Activated T-helper 1 cell treated with anti-CD3 and anti-CD28 coated beads, Interleukin-12 subunit alpha, Interleukin-12 subunit beta, Interleukin-2, Interleukin-4 antibody, amounts not matched to agents 30 ng/mL and 10 ng/mL and 1 ng/mL, durations not matched to agents 14 hours and 24 hours and 36 hours (primary cell): ENCODE measurements at places on chromosomes 13 and 19. TPM values are rescaled to one million over a fixed set of nuclear protein-coding genes. Genes with fewer than 3 reads are reported as not detected.

GRCh38 chr19:13060233-13060963 lies 42.3 kb downstream of the LYL1 start:
- DNase-seq = no peak
- H3K27me3 ChIP-seq = peaks cover 27% of the 10 kb centered on the region
- H3K4me1 ChIP-seq = peaks cover 6% of the 10 kb centered on the region
- no peaks in the 10 kb centered on the region for H3K36me3 ChIP-seq
- H3K27ac ChIP-seq = no peak overlapping the region

- no peaks in the 10 kb centered on the region for H3K36me3 ChIP-seq
- peaks cover 6% of the 10 kb centered on the region for H3K4me1 ChIP-seq
- DNase-seq = peak; percentile 61
- H3K27ac ChIP-seq = peak overlapping the region; percentile 34
- H3K27me3 ChIP-seq = peaks cover 17% of the 10 kb centered on the region
- H3K4me3 ChIP-seq = no peak overlapping the region
Measured at GRCh38 chr19:2636897-2637683, 65.4 kb downstream of the GNG7 start.

GRCh38 chr13:33219926-33220325 lies 65.6 kb downstream of the STARD13 start:
- no peak overlapping the region for H3K4me3 ChIP-seq
- peaks cover 2% of the 10 kb centered on the region for H3K27me3 ChIP-seq
- no peak overlapping the region for H3K27ac ChIP-seq
- no peak for DNase-seq
- H3K36me3 ChIP-seq = peaks cover 3% of the 10 kb centered on the region

GRCh38 chr13:43356567-43356966 lies 333.2 kb downstream of the DNAJC15 start:
- no peaks in the 10 kb centered on the region for H3K36me3 ChIP-seq
- H3K4me3 ChIP-seq = no peak overlapping the region
- H3K27ac ChIP-seq = no peak overlapping the region
- DNase-seq = no peak
- peaks cover 9% of the 10 kb centered on the region for H3K27me3 ChIP-seq

DNA sequence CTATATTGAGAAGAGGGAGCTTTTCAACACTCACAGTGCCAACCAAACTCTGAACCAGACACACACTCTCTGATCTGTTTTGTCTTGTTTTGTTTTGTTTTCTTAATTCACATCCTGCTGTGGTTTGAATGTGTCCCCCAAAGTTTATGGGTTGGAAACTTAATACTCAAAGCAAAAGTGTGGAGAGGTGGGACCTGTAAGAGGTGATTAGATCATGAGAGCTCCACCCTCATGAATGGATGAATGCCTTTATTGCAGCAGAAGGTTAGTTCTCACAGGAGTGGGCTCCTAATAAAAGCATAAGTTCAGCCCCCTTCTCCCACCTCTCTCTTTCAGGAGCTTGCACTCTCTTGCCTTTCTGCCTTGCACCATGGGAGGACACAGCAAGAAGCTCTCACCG lies 957.1 kb downstream of the PCDH9 start:
- no peak overlapping the region for H3K27ac ChIP-seq
- H3K4me1 ChIP-seq = no peaks in the 10 kb centered on the region
- no peaks in the 10 kb centered on the region for H3K36me3 ChIP-seq
- no peak for DNase-seq

ARID3A gene
- 32.5 and 35.0 TPM in 2 replicates for total RNA-seq
